ENCODE measurements at places on chromosomes 2 and 18.

DNA sequence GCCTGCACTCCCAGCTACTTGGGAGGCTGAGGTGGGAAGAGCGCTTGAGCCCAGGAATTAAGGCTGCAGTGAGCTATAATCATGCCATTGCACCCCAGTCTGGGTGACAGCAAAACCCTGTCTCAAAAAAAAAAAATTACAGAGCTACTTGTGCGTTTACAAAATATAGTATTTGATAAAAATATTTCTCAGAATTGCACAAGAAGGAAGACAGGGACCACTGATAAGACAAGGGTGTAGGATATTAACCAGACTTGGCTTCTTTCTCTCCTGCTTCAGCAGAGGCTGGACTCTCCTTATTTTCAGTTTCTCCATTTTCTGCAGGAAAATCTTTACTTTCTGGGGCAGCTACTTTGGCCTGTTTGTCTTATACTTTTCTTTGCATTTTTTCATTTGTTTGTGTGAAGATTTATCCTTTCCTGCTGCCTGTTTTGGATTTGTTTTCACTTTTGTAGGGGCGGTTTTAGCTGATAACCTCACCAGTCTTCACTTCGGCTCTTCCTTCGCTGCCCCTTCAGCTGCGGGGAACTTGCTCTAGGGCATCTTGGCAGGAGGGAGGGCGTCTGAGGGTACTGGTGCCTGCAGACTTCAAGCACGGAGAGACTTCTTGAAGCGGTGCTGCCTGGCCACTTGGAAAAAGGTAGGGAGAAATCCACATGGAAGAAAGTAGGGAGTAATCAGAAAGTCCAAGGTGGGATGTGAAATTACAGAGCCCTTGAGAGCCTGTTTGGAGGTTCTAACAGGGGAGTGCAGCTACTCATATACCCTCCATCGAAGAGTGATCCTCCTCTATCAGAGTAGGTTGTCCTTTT lies 14.9 kb upstream of the ZDBF2 start:
- no peak for DNase-seq

DNA sequence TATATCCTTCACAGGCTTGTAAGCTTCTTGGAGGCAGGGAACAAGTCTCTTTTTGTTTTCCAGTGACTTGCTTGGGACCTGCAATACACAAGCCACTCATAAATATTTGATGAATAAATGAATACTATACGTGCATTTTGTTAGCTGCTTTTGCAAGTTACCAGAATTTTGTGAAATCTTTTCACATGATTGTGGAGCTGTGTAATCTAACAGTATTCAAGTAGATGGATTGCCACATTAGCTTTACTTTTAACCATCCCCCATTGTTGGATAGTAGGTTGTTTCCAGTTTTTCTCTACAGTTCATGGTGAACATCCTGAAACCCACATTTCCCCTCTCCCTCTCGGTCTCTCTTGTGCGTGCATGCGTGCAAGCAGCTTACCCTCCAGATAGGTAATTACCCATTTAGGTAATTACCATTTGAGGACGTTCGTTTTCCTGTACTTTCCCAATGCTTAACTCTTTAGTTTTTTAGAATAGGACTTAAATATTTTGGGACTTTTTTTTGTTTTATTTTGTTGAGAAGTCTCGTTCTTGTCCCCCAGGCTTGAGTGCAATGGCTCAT lies 12.5 kb downstream of the ZNF407 start:
- no peak for DNase-seq

- no peak for DNase-seq
Measured at GRCh38 chr2:170344663-170345346, 166.9 kb downstream of the MYO3B start.

- no peak for DNase-seq
Measured at GRCh38 chr18:78716022-78716421, 263.6 kb upstream of the SALL3 start.

GRCh38 chr2:241929551-241930490 lies 60.3 kb downstream of the RTP5 start:
- no peak for DNase-seq
